ENCODE measurements at places on chromosomes 16 and 17.
A peak's percentile ranks its signal among the peaks of the same experiment; 100 is the strongest.

GRCh38 chr16:24445216-24445615 is 94.2 kb upstream of the RBBP6 start:
- no peak for DNase-seq

- DNase-seq, result no peak
These were observed 97.8 kb upstream of the MED13 start for GRCh38 chr17:62162898-62163297.

GRCh38 chr17:60959011-60959410 is 281.4 kb downstream of the BCAS3 start:
- no peak for DNase-seq

DNA sequence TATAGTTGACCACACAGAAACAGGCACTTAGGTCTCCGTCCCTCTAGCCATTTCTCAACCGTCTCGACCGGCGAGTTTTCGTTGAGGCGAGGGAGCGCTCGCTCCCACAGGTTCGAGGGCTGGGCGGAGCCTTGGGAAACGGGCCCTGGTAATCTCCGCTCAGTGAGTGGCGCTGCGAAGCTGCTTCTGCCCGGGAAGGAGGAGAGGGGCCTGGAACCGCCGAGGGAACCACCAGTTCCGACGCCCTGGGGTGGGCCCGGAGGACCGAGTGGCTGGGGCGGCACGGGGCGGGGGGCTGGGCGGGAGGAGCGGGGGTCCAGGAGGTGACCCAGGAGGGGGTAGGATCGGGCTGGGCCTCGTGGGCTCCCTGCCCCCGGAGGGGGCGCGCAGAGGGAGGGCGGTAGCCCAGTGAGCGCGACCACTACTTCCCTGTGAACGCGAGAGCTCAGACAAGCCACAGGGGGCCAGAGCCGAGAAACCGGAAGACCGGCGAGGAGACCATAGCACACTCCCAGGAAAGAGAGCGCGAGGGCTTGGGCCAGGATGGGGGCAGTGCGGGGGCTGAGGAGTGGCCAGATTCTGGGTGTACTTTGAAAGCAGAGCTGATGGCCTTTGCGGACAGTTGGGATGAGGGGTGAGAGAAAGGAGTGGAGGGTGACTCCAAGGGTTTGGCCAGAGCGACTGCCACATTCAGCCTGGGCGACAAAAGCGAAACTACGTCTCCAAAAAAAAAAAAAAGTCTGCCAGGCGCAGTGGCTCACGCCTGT is 29.9 kb upstream of the ARL4D start:
- DNase-seq, result peak; percentile 90

GRCh38 chr17:43905400-43905984 is 1.8 kb downstream of the MPP2 start:
- no peak for DNase-seq

- DNase-seq, result no peak
These were observed 15.4 kb downstream of the TBX4 start for GRCh38 chr17:61467416-61468262.

DNA sequence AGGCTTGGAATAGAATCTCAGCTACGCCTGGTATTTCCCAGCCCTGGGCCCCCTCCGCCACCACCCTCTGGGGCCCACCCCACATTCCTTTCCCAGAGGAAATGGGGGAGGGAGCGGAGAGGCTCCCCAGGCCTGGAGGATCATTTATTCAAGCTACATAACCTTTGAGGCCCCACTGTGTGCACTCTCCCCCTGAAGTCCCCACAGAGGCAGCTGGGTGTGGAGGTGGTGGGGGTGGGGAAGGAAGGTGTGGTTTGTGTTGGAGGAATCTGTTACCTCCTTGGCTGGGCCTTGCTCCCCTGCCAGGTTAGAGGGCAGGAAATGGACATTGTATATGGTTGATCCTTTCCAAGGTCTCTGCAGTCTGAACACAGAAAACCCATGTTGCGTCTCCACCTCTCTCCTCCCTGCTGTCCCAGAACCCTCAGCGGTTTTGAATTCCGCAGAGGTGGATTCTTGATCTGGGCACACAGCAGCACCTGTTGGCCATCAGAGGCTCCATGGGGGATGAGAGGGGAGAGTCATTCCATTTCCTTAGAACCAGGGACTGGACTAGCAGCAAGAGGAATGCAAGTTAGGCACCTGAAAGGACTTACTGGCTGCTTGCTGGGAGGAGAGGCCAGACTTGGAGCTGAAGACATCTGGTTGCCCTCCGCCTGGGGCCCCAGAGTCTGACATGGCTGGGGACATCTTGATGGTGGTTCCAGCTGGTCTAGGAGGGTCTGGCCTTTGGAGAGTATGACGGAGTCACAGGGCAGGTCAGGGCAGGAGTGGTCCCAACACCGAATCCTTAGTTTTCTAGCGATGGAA is 23.0 kb downstream of the ARHGAP23 start:
- DNase-seq, result no peak

DNA sequence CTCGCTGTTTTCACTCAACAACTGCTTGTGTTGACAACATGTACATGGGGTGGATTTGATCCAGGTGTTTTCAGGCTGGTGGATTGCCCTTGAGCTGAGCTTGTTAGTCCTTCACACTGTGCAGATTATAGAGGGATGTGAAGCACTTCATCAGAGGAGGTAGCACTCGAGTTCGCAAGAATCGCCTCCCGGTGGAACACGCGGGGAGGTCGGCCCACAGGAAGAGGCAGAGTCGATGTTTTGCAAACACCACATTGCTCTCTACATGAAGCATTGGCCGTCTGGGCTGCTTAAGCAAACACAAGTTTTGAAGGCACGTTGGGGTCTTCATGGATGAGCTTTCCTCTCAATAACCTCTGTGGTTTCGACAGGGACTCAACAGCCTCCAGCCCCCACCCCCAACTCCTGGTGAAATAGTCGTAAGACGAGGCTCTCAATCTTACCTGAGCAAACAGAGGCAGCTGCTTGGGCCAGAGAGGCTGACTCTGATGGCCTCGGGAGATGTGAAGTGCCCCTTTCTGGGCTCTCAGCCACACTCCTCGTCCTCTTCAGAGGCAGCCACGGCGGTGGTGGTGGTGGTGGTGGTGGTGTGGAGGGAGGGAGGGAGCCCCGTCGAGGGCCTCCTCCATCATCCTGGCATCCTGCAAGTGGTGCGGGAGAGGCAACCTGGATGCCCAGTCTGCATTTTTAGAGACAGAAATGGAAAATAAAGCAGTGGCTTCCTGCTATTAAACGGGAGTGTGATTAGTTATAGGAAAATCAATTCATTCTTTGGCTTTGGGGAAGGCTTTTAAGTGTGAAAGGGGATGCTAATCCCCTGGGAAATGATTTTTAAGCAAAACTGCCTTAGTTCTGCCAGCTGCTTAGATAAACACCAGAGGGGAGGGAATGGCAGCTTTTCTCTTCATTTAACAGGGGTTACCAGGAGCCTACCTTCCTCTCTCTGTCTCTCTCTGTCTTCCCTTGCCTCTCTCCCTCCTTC is 552.5 kb upstream of the EEF2KMT start:
- no peak for DNase-seq

- DNase-seq, result no peak
These were observed 7.6 kb downstream of the PER1 start for GRCh38 chr17:8144401-8145231.

DNA sequence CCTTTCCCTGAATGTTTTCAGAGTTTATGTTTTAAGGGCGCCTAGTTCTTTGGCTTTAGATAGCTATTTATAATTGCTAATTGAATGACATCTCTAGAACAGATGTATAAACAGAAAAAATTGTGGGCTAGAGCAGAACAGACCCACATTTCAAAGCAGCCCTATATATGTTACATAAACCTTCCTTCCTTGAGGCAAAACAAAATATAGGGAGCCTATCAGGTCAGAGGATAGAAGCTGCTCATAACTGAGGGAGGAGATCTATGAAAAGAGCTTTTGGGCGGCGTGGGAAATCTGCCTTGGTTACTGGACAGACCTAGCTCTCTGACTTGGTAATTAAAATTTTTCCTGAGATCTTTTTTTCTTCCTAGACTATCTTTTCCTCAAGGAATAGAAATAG is 68.4 kb downstream of the SPAG9 start:
- DNase-seq, result no peak

GRCh38 chr16:87657621-87658192 is 55.4 kb downstream of the JPH3 start:
- DNase-seq, result peak; percentile 59

DNA sequence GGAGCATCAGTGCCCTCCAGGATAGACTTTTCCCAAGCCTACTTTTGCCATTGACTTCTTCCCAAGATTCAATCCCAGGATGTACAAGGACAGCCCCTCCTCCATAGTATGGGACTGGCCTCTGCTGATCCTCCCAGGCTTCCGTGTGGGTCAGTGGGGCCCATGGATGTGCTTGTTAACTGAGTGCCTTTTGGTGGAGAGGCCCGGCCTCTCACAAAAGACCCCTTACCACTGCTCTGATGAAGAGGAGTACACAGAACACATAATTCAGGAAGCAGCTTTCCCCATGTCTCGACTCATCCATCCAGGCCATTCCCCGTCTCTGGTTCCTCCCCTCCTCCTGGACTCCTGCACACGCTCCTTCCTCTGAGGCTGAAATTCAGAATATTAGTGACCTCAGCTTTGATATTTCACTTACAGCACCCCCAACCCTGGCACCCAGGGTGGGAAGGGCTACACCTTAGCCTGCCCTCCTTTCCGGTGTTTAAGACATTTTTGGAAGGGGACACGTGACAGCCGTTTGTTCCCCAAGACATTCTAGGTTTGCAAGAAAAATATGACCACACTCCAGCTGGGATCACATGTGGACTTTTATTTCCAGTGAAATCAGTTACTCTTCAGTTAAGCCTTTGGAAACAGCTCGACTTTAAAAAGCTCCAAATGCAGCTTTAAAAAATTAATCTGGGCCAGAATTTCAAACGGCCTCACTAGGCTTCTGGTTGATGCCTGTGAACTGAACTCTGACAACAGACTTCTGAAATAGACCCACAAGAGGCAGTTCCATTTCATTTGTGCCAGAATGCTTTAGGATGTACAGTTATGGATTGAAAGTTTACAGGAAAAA is 9.7 kb upstream of the CYLD start:
- DNase-seq, result no peak

GRCh38 chr17:58236394-58236793 is 2.0 kb upstream of the LPO start:
- no peak for DNase-seq

DNA sequence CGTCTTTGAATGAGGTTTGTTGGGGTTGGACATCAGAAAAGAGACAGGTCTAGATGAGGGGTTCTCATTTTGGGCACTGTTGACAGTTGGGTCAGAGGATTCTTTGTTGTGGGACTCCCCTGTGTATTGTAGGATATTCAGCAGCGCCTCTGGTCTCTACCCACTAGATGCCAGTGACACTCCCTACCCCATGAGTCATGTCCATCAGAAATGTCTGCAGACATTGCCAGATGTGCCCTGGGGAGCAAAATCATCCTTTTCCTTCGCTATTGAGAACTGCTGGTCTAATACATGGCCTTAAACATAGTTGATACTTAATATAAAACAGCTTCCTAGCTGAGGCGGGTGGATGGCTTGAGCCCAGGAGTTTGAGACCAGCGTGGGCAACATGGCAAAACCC is 3.1 kb downstream of the ABAT start:
- no peak for DNase-seq

Data from A549 (cell line).